Stimulated activated naive CD4-positive, alpha-beta T cell treated with Interleukin-2 at 50 U/mL for 16 hours (primary cell): ENCODE measurements at places on chromosomes 2 and 18.

DNA sequence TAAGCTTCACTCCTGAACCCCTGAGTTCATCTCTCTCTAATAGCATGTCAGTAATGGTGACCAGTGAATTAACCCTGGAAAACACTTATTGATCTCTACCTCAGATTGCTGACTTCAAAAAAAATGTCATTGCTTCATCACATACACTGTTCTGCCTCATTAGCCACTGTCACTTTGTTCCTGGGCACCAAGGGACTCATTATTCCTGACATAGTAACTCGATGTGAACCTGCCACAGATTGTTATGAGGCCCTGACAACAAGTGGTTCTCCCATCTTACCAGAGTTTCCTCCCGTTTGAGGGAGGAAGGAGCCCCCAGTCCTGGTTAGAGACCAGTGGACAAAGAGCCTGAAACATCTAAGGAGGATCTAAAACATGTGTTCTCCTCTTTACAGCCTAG is 403.3 kb upstream of the SMIM21 start:
- no peak for DNase-seq

DNA sequence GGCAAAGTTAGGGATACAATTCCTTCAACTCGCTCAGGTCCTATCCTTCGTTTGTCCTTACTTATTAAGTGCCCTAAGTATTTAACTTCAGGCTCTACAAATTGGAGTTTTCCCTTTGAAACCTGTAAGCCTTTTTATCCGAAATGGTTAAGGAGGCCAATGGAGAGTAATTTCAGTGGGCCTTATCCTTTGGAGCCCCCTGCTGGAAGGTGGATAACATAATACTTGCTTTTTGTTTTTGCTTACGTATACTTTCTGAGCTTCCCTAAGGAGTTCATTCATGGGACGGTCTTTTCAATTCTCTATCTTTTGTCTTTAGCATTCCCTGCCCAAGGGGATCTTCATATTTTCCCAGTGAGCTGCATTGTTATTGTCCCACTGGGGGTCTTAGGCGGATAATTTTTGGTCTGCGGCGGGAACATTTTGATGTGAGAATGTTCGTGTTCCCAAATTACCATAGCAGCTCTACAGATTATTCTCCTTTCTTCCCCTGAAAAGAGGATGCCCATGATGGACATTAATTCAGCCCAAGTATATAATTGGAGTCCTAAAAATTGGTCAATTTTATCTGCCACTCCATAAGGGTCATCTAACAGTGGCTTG is 34.4 kb upstream of the TRAPPC8 start:
- DNase-seq = peak; percentile 14

DNA sequence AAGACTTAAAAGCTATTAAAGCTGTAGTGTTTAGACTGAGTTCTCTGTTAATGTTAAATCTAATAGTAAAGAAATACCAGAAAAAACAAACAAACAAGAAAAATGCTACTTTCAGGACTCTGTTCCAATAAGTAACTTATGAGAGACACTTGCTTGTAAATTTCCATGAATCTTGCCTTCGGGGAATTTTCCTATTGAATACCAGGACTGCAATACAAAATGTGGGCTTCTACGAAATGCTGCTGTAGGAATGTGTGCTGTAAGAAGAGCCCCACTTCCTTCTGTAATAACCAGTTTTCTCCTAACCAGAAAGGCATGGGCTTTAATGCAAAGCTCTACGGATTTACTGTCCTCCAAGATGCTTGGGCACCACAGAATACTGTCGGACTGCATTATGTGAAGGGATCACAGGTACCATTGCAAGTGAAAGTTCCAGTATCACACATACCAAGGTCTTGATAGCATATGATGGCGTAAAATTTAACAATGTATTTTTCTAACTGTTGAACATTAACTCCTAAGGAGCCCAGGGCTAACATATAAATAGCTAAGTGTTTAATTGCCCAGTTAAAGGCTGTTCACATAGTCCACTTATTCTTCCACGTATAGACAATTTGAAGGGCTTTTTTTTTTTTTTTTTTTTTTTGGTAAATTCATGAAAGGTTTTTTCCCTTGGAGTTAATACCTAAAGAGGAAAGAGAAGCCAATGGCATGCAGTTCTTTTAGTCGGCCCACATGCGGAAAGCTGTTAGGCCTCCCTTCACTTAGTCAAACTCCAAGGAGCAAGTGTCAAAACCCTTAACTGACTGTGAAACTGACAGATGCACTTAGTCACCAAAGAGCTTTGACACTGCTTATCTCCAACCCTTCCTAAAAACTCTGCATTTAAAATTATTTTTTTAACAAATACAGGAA is 564.0 kb upstream of the POU3F3 start:
- DNase-seq = no peak

- DNase-seq = no peak
Measured at GRCh38 chr2:189092936-189093335, 86.6 kb downstream of the COL5A2 start.

DNA sequence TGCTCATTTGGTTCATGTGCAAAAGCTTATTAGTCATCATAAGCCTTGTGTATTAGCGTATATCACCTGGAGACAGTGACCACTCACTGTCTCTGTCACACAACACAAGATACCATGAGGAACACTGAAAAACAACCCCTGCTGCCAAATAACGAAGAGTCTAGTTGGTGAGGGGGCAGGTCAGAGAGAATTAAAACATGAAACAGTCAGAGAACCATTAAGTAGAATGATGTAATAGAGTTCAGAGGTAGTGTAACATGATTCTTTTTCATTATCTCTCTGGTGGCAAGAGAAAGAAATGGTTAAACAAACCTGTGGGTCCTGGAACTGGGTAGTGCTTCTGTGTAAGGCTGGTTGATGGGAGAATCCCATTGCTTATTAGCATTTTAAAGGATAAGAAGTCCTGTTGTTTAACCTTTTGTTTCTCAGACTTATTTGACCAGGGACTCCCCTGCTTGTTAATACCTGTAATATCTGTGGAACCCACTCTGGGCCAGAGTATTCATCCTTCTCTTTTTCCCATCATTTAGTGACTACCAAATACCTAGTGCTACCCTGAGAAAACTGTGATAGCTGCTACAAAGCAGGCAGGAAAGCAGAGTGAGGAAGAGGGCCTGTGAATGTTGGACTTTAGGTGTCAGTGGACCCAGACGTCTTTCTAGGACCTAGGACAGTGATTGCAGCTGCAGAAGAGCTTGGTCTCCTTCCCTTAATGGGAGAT is 38.0 kb downstream of the PTRHD1 start:
- no peak for DNase-seq

DNA sequence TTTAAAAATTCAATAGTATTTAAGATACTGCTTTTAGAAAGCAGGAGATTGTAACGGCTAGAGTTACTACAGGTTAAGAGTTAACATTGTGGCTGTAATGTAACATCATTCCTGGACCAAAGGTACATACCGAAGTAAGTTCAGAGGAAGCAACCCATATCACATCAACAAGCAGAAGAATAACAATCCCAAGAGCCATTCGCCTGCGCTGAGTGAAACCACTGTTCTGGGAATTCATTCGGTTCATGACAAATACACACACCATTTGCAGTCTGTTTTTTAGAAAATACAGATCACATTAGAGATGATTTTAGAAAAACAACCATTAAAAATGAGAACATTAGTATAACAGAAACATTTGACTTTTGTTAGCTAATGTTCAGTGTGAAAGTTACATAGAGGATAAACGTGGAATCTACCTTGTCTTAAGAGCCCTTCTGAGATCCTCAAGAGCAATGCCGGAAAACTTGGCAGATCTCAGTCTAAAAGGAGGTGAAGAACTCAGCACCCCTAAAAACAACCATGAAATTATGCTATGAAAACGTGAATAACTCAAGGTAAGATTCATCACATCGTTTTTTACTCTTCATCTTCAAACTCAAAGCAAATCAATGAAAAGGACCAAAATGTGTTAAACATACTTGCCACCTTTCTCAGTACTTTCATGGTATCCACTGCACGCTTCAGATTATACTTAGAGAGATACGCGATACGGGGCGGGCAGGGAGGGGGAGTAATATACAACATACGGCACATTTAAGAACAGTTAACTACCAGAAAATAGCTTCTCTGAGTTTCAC is 1.2 kb downstream of the SLC35F5 start:
- DNase-seq = no peak

DNA sequence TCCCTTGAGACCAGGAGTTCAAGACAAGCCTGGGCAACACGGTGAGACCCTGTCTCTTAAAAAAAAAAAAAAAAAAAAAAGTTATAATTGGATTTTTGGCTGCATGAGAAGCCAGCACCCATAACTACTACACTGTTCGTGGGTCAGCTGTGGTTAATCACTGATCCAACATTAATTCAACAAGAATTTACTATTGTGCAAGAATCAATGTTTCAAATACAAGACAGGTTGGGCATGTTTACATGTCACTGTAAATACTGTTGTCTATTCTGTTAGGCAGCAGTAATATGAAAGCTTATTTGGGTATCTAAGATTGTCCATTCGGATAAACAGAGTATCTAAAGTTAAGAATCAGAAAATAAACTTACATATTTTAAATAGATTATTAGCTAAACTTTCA is 62.3 kb downstream of the ESCO1 start:
- no peak for DNase-seq

DNA sequence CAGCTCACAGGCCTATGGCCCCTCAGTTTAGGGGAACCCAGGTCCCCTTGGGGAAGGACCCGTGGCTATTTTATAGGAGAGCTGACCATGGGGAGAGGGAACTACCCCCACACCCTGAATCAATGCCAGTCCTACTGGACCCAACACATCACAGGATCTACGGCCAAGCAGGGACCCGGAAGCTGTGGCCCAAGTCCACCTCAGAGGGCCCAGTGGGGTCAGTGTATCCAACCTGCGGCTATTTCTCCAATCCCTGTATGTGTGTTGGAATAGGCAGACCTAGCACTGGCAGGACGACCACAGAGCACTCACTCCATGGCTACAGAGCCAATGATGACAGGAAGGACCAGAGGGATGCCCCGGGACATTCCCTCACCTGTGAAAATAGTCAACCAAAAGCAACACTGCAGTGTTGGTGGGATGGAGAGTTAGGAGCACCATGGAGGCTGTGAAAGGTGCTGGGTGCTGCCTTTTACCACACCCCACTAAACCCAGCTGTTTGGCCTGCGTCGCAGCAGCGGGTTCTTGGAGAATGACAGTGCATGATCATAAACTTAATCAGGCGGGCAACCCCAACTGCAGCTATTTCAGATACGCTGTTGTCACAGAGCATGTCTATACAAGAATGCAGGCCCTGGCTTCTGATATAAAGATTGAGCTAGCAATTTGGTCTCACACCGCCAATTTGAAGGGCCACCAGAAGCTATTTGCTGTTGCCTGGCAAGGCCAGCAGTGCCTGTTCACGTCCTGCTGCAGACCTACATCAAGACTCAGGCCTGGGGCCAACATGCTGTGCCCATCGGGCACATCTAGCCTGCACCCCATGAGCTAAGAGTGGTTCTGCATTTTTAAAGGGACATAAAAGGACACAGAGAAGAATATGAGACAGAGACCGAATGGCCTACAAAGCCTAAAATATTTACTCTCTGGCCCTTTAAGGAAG is 110.4 kb downstream of the EIPR1 start:
- DNase-seq = no peak

DNA sequence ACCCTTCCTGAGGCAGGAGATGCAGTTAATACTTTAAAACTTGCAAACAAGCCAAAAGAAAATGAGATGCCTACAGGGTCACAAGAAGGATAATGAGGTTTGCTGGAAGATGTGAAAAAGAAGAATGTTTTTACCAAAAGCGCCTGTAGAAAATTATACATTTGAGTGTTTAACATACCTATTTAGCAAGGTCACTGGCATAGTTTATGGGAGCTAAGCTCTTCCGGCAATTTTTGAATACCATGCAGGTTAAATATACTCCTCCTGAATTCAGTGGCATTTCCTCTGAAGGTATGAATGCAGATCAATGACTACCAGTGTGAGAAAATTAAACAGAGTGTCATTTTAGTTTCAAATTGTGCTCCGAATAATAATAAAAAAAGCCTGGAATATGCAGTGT is 21.2 kb upstream of the MAP3K20 start:
- DNase-seq = no peak

- no peak for DNase-seq
Measured at GRCh38 chr2:78895022-78895421, 130.5 kb upstream of the REG3G start.
